ENCODE measurements at places on chromosomes 3 and 15. TPM values are rescaled to one million over a fixed set of nuclear protein-coding genes. Genes with fewer than 3 reads are reported as not detected.

GRCh38 chr15:72057548-72058091 lies 60.3 kb downstream of the MYO9A start:
- no peaks in the 10 kb centered on the region for H3K36me3 ChIP-seq
- H3K27ac ChIP-seq: no peak overlapping the region
- no peak for DNase-seq
- no peak overlapping the region for H3K4me3 ChIP-seq

DNA sequence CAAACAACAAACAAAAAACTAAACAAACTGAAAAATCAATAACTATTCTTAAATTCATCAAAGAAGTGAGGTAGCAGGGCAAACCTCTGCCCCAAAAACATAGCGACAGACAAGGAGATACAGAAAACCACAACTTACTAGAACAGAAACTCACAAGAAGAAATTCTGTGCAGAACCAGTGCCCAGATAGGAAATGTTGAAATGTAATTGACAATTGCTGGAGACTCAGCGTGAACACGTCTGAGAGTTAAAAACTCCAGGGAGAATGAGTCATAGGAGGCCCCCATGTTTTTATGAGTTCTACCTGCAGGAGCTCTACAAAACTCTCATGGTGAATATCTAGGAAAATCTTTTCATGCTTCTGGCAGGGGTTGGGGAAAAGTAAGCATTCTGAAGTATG lies 95.5 kb upstream of the SETMAR start:
- H3K4me1 ChIP-seq: no peaks in the 10 kb centered on the region
- no peak overlapping the region for H3K4me3 ChIP-seq
- no peaks in the 10 kb centered on the region for H3K36me3 ChIP-seq
- no peak overlapping the region for H3K27ac ChIP-seq

DNA sequence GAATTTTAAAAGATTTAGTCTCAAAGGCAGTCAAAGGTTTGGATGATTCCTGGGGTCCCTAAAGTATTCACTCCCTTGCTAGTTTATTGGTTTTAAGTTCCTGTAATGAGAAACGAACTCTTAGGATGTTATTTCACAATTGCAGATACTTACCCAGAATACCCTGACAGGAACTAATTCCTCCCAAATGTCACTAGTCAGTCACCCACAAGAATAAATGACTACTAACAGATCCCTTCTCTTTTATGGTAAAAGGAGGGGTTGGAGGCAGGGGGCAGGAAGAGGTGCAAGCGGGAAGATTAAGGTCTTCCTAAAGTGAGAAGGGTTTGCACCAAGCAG lies 174.2 kb upstream of the SLC2A2 start:
- no peak for DNase-seq
- no peaks in the 10 kb centered on the region for H3K27me3 ChIP-seq
- no peaks in the 10 kb centered on the region for H3K36me3 ChIP-seq
- H3K4me1 ChIP-seq: no peaks in the 10 kb centered on the region
- H3K4me3 ChIP-seq: no peak overlapping the region
- H3K27ac ChIP-seq: no peak overlapping the region

GRCh38 chr15:68830141-68830785 lies 9.6 kb upstream of the ANP32A start:
- no peaks in the 10 kb centered on the region for H3K36me3 ChIP-seq
- no peak overlapping the region for H3K27ac ChIP-seq
- H3K4me1 ChIP-seq: no peaks in the 10 kb centered on the region

Gene ARGFX
- not detected for total RNA-seq

- no peak for DNase-seq
- no peak overlapping the region for H3K27ac ChIP-seq
- no peaks in the 10 kb centered on the region for H3K36me3 ChIP-seq
- H3K4me1 ChIP-seq: no peaks in the 10 kb centered on the region
These were observed 129.4 kb downstream of the CHST2 start for GRCh38 chr3:143249014-143249413.

GRCh38 chr3:193872265-193872753 lies 263.6 kb upstream of the HES1 start:
- H3K27me3 ChIP-seq: no peaks in the 10 kb centered on the region
- no peaks in the 10 kb centered on the region for H3K36me3 ChIP-seq
- H3K27ac ChIP-seq: no peak overlapping the region
- H3K4me1 ChIP-seq: no peaks in the 10 kb centered on the region
- no peak for DNase-seq

DNA sequence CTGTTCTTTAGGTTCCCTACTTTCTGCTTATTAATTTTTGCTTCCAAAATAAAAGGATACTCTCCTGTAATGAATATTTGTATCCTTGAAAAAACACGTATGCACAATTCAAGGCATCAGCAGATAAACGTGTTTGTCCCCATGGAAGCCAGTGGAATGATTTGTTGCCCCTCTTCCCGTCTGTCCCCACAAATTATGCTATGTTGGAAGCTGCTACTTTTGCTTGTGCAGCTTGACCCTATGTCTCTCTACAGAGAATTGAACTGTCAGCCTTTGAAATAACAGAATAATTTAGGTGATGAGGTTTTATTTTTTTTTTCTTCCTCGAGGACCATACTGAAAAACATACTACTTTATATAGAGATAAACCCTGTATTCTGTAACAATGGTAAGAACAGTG lies 401.5 kb upstream of the GOLIM4 start:
- no peak for DNase-seq
- no peak overlapping the region for H3K27ac ChIP-seq
- H3K4me1 ChIP-seq: no peaks in the 10 kb centered on the region
- no peaks in the 10 kb centered on the region for H3K27me3 ChIP-seq
- no peak overlapping the region for H3K4me3 ChIP-seq

Gene ATP8B4
- 43.9 TPM for total RNA-seq

DNA sequence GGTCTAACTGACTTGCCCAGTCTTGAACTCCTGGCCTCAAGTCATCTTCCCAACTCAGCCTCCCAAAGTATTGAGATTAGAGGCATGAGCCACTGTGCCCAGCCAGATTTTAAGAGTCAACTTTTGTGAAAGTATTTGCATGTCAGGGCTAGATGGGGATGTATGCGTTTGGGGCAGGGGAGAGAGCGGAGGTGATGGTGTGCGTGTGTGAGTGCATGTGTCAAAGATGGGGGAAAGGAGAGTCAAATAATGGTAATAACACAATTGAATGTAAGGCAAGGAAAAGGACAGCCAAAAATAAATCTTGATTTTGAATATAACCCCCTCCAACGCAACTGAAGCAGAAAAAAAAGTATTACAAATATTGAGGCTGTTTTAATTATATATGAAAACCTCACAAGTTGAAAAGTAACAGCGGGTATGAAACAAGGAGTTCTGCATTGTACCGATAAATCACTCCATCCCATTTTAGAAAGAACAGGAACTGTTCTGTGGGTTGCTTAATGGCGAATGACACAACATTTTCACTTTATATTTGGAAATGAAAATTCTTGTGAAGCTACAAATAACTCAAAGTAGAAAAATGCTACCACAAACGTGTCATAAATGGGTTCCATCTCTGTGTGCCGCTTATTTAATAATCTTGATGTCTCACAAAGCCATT lies 29.9 kb upstream of the LDHAL6B start:
- no peak overlapping the region for H3K27ac ChIP-seq
- no peak for DNase-seq
- no peaks in the 10 kb centered on the region for H3K27me3 ChIP-seq

- no peak overlapping the region for H3K27ac ChIP-seq
- no peaks in the 10 kb centered on the region for H3K27me3 ChIP-seq
- no peaks in the 10 kb centered on the region for H3K4me1 ChIP-seq
- no peak overlapping the region for H3K4me3 ChIP-seq
- DNase-seq: no peak
These were observed 273.4 kb downstream of the IGSF11 start for GRCh38 chr3:118761291-118761606.

DNA sequence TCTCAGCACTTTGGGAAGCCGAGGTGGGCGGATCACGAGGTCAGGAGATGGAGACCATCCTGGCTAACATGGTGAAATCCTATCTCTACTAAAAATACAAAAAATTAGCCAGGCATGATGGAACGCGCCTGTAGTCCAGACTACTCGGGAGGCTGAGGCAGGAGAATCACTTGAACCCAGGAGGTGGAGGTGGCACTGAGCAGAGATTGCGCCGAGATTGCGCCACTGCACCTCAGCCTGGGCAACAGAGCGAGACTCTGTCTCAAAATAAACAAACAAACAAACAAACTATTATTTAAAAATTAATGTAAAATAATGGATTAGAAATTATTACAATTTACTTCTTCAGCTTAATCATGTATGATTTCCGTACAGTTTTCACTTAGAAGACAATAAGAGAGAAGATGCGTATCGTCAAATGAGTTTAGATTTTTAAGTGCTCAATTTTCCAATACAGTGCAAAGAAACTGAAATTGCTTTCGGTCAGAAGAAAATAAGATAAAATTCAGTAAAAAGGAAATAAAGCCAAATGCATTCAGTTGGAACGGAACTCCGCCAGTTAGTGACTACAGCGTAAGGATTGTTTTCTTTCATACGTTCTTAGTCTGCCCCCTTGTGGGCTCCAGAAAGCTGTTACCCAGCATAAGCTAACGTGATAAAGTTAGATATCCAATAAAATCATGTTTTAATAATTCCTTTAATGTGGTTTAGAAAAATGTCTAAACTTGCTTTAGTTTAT lies 24.8 kb downstream of the AADAC start:
- no peaks in the 10 kb centered on the region for H3K36me3 ChIP-seq
- peaks cover 2% of the 10 kb centered on the region for H3K4me1 ChIP-seq
- DNase-seq: no peak
- no peak overlapping the region for H3K27ac ChIP-seq
- no peak overlapping the region for H3K4me3 ChIP-seq
- no peaks in the 10 kb centered on the region for H3K27me3 ChIP-seq

Gene KLHL40
- total RNA-seq: not detected
